Glutamatergic neuron (in vitro differentiated cells): ENCODE measurements at places on chromosomes 5 and 9.
A peak's percentile ranks its signal among the peaks of the same experiment; 100 is the strongest.

DNA sequence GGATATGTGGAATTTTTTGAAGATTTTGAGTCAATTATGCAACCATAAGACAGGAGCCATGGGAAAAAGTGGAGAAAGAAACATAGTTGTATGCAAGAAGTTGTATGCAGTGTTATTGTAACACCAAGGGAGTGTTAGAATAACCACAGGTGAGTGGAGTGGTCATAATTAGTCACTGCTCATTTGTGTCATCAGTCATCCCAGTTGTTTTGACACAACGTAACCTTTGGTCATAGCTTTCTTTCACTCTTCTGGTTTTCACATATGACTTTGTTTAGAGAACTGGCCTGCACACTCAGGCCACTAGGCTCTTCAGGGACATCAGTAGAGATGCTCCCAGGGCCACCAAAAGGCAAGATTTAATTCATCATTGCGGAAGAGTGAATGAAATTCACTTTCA lies 158.7 kb upstream of the HMHB1 start:
- no peak for DNase-seq

DNA sequence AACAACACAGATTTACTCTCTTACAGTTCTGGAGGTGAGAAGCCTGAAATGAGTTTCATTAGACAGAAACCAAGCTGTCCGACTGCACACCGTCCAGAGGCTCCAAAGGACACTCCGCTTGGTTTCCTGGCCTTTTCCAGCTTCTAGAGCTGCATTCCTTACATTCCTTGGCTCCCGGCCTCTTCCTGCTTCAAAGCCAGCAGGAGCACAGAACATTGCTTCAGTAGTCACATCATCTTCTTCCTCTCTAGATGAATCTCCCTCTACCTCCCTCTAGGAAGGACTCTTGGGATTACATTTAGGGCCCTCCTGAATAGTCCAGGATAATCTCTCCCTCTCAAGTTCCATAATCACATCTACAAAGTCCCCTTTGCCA lies 213.3 kb downstream of the CDK5RAP2 start:
- DNase-seq = no peak

- DNase-seq = no peak
Measured at GRCh38 chr5:15717001-15717400, 217.0 kb downstream of the FBXL7 start.

GRCh38 chr9:21709464-21710058 lies 92.9 kb upstream of the MTAP start:
- DNase-seq = peak; percentile 70
